ENCODE measurements at places on chromosomes 12 and 14.

DNA sequence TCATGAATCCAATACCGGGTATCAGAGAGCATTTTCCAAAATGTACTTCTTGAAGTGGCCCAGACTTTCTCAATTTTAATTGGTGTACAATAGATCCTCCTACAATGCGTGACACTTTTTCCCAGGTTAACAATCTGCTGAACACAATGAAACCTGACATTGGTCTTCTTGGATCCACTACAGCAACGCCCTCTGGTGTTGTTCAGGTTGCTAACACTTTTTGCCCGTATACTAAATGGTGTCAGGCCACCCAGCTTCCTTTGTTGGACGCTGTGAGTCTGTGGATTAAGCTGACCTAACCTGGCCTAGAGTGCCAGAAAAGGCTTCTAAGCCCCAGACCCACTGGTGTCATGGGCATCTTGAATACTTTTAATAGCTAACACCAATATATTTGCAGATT is 89.2 kb downstream of the KCNK10 start:
- no peak for DNase-seq

- no peak for DNase-seq
Measured at GRCh38 chr12:111570084-111570961, 28.8 kb downstream of the ATXN2 start.

DNA sequence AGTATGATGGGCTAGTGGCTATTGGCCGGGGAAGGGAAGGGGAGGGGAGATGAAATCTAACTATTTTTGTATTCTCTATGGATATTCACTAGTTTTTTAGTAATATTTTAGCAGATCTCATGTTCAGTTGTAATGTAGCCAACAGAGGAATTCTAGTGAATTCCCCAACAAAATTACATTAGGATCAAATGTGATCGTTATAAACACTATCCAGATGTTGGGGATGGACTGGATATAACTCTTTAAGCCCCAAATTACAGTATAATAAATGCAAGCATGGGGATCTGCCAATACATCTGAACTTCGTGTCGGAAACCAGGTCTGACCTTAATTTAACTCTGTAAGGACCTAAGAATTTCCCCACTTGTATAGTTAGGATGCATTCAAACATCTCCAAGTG is 21.5 kb downstream of the LLPH start:
- no peak for DNase-seq

DNA sequence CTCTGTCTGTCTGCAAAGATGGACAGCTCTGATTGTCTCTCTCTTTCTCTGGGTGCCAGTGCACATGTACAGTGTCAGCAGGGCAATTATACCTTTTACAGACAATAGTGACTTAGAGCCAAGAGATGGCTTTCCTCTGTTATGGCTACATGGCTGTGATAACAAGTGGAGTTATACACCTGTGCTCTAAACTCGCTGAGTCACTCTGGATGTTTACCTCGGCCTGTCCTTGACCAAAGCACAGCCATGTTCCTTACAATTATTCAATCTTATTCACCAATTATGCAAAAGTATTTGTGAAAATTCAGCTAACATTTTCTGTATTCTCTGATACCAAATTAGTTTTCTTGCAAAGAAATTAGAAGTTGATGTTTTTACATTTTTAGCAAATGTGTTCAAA is 475.5 kb upstream of the CCDC196 start:
- DNase-seq, result no peak

DNA sequence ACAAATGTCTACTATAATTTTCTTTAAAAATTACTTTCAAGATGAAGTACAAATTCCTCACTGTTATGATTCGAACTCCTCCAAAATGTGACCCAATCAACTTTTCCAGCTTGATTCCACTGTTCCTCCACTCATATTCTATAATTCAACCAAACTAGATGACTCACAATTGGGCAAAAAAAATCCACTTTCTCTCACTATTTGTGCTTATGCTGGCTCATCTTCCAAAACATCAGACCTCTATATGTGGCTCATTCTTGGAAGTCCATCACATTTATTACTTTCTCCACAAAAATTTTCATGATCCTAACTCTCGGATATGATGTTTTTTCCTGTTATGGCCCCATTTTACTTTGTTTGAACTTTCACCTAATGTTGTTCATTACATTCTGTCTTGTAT is 26.9 kb upstream of the RXYLT1 start:
- no peak for DNase-seq

DNA sequence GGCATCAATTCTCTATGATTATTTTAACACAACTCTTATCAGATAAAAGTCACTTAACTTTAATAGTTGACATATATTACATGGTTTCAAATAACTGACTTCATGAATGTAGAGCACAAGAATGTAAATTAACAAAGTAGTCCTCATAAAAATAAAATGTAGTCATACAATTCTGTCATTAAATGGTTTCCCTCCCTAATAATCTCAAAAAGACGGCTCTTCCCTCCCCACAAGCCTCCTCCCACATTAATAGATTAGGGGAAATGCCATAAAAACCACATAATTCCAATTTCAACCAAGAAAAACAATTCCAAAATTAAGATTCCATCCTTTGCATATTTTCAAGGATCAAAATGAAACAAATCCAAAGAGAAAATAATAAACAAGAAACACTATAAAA is 36.7 kb downstream of the SPTLC2 start:
- no peak for DNase-seq

- peak; percentile 33 for DNase-seq
Measured at GRCh38 chr14:20436363-20436755, 393 bp upstream of the KLHL33 start.

DNA sequence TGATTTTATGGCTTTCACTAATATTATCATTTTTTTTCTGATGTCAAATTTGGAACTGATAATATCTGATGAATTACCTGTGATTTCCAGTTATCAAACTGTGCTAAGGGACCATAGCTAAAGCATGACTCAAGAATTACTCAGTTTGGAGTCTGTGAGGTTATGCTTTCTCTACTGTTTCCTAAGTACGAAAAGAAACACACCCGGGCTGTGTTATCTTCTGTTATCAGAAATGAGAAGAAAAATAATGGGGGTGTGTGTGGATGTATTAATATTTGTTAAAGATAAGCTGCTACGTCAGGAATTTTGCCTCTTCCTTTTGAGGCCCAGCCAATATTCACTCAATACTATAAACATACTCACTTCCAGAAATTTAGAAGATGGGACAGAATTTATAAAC is 1401.9 kb upstream of the FLRT2 start:
- DNase-seq, result no peak

GRCh38 chr14:69269381-69269780 is 9.4 kb downstream of the GALNT16 start:
- no peak for DNase-seq

DNA sequence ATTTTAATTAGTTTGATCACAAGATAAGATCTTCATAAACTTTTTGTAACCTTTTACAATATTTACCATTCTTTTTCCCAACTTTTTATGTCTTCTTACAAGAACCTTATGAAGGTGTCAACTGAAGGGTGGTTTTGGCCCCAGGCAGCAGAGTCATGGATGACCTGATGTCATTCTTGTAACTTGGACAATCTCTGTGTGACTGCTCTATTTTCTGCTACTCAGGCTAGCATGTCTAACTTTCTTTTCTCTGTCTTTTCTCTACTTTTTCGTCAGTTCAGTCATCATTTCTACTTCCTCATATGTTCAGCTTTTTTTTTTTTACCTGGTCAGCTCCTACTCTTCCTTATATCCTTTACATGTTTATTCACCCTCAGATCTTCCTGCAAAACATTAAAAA is 150.7 kb upstream of the PTPRQ start:
- DNase-seq, result no peak

GRCh38 chr12:14751986-14752385 is 51.3 kb downstream of the WBP11 start:
- no peak for DNase-seq

Data from tibial artery (tissue), 4 donors.